Stimulated activated CD8-positive, alpha-beta memory T cell treated with anti-CD3 and anti-CD28 coated beads, Interleukin-12 subunit alpha, Interleukin-12 subunit beta, amount 100 ng/mL, for 1 hour (primary cell): ENCODE measurements at places on chromosomes 12 and 14.

DNA sequence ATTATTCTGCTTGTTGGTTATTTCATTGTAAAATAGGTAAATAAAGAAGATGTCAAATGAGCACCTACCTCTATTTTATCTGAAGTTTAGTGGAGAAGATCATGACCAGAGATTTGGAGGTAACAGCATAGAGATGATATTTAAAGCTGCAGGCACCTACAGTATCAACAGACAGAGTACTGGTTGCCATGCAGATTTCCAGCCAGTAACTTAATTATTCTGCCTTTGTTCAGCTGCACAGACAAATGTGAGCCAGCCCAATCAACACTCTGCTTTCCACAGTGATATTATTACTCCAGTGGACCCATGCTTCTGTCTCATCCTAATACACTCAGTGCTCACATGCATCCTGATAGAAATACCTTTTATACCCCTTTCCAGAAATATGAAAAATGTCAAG, 348.5 kb upstream of the RGS6 start:
- DNase-seq: no peak

DNA sequence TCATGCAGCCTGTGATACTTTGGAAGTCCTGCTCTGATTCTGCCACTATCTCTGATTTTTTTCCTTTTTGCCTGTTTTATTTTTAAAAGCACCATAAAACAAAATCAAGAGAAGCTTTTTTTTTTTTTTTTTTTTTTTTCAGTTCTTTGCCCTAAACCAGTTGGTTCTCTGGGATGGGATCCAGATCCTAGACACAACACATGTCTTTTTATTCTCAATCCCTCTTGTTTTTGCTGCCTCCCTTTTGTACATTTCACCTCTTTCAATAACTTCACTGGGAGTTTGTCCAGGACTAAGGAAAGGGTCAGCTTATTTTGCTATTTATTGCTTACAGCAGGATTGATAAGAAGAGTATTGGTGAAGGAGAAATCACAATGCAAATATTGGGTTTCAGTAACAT, 139.4 kb downstream of the GRIP1 start:
- DNase-seq: no peak

DNA sequence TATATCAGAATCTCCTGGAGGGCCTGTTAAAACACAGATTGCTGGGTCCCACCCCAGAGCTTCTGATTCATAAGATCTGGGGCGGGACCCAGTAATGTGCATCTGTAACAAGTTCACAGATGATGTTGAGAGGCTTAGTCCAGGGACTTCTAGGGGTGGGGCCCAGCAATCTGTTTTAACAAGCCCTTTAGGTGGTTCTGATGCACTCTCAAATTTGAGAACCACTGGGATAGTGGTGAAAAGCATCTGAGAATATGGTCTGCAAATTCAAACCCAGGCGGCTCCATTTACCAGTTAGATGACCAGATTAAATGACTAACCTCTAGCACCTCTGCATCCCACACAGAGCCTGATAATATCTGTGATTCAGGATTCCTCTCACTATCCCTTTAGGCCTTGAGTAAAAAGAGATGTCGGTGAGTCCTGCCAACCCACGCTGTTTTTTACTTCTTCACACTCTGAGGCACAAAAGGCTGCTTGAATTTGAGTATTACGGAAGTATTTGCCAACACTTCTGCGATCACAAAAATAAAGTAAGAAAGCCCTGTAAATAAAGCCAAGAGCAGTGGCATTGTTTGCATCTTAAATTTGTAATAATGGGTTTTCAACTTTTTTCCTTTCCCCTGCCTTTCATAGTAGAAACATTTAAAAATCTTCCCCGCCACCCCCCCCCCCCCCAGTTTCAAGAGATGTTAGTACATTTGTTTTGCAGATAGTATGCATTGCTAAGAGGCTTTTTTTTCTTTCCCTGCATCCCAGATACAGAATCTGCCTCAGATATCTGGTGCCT, 1.8 kb upstream of the FRS2 start:
- DNase-seq: no peak

- no peak for DNase-seq
Measured at GRCh38 chr12:115452751-115453281, 768.8 kb upstream of the TBX3 start.

DNA sequence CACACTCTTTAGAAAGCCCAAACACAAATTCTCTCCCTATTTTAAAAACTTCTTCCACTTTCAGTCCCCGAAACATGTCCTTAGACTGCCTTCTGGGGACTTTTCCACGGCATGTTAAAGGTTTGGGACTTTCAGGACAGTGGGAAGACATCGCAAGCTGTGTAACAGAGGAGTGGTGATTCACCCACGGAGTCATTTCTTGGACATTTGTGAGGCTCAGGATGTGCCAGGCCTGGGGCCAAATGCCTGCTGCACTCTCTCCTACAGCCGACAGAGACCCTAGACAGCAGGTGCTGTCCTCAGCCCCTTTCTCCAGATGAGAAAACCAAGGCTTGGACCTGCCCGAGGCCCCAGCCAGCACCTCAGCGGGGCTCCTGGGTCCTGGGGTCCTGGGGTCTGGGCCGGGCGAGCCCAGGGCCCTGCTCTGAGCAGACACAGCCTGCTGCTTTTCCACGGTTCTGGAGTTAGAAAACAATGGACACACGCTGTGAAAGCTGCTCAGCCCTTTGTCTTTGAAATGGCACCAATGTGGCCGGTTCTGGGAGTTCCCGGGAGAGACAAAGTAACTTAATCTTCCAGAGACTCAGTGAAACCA, 370.2 kb upstream of the SFSWAP start:
- DNase-seq: no peak

DNA sequence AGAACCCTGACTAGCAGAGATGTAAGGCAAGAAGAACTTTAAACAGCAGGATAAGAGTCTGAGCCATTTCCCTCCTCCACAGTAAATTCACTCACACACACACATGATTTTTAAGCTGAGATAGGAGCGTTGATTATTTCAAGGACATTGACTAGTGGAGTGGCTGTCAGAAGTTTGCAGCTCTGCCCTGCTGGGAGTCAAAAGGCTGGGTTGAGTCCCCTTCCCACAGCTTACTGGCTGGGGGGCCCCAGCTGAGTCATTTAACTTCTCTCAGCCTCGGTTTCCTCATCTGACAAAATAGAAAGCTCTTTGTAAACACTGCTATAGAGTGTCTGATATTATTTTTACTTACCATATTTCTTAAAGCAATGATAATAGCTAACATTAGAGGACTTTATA, 28.3 kb downstream of the VCPKMT start:
- no peak for DNase-seq

- DNase-seq: no peak
Measured at GRCh38 chr12:79514730-79515529, 175.8 kb downstream of the PAWR start.

- no peak for DNase-seq
Measured at GRCh38 chr14:97388408-97388807, 591.2 kb downstream of the VRK1 start.

GRCh38 chr12:57522887-57523705, 472 bp downstream of the MBD6 start:
- no peak for DNase-seq

- DNase-seq: no peak
Measured at GRCh38 chr12:6370994-6371754, 4.2 kb downstream of the SCNN1A start.

DNA sequence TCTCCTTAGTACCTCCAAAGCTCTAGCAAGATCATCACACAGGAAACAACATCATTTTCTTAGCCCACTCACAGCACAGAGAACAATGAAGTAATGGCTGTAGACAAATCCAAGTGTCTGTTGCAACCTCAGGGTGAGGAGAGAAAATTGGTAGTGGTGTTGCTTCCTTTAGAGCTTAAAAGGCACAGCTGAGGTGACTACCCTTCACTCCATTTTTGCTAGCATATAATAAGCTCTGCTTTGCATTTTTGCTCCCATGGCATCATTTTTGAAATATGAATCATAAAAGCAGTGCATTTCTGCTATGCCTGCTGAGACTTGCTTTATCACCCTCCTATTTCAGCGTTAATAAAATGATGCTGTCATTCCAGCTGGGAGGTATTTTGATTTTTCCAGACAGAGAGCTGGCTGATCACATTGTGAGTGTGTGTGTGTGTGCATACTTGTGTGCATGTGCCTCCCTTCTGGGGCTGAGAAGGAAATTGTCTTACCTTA, 18.5 kb upstream of the PCNX1 start:
- no peak for DNase-seq

- no peak for DNase-seq
Measured at GRCh38 chr12:47216150-47216677, 136.5 kb upstream of the AMIGO2 start.

DNA sequence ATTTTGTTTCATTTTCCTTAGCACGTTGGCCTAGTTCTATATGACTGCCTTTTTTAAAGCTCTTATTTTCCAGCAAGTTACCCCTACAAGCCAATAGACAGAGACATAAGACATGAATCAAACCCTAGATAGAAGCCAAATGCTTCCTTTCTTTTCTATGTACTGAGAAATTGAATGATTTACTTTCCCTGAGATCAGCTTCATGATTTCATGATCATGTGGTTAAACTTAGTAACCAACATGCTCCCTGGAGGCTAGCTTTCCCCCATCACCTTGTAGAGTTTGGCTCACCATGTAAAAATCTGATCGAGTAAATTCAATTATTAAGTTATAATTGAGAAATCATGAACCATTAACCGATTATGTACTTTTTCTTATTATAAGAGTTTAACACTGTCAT, 148.1 kb upstream of the LRIG3 start:
- DNase-seq: no peak

- DNase-seq: no peak
Measured at GRCh38 chr14:89296281-89296745, 120.7 kb downstream of the FOXN3 start.

GRCh38 chr14:65880507-65880906, 468.0 kb downstream of the FUT8 start:
- DNase-seq: no peak

DNA sequence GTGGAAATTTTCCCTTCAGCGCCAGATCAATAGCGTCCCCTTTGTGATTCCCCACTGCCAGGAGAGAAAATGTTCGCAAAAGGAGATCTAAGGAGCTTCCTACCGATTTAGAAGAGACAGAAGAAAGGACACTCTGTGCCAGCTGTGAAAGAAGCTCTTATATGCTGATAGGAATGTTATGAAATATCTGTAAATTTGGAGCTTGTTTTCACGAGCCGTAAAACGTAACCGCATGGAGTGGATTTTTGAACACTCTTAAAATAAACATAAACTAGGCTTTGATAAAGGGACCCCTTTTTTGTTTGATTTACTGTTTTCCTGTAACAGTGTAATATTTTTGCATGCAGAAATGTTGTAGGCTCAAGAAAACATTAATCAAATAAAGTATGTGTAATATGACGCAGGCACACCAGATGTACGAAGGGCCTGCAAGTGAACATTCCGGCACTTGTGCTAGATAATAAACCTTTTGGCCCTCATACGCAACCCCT, 346.8 kb downstream of the ETNK1 start:
- no peak for DNase-seq

- DNase-seq: no peak
Measured at GRCh38 chr14:57898837-57899572, 33.1 kb upstream of the SLC35F4 start.

GRCh38 chr12:92062539-92063493, 82.8 kb downstream of the BTG1 start:
- DNase-seq: no peak

- no peak for DNase-seq
Measured at GRCh38 chr14:73208846-73209245, 28.5 kb upstream of the PAPLN start.

GRCh38 chr14:68612049-68612448, 180.8 kb downstream of the ZFP36L1 start:
- DNase-seq: no peak

- no peak for DNase-seq
Measured at GRCh38 chr12:95185072-95185471, 32.2 kb downstream of the FGD6 start.

DNA sequence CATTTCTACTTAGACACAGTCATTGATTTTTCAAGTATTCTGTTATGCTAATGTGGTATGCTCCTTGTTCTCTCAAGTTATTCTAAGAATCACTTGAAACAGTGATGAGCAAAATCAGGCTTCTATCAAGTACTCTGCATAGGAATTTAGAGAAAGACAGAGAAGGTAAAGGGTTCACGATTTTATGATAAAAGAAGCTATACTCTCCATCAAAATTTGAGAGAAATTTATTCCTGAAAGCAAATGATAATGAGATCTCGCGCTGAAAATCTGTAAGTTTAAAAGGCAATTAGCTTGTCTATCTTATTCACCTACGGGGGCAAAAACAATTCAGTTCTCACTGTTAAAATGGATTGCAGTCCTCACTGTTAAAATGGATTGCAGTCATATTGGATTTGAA, 1404.3 kb upstream of the FLRT2 start:
- DNase-seq: no peak

DNA sequence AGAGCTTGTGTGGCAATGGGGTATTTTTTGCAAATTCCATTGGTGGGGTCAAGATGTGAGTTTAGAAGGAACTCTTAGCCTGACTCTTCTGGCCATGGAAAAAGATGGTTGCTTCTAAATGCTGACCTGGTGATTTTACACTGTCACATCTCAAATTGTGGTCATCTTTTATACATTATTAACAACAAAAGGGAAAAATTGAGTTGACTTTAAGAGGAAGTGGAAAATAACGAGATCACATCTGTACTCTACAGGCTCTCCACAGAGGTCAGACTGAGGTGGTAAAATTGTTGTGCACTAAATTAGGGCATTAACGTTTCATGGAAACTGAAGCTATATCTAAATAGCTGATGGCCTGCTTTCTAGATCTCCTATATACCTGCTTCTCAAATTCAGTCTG, 44.7 kb downstream of the PTPN11 start:
- no peak for DNase-seq

GRCh38 chr14:60485598-60486251, at the start of gene C14orf39:
Gene C14orf39, minus strand, starts transcription at chr14:60486063. Its CDS starts 985 bp downstream, at chr14:60485078.
- DNase-seq: no peak

- no peak for DNase-seq
Measured at GRCh38 chr12:16857456-16857923, 251.5 kb upstream of the LMO3 start.

- no peak for DNase-seq
Measured at GRCh38 chr12:121804417-121805111, 755 bp downstream of the SETD1B start.

GRCh38 chr12:56034586-56035332, 7.0 kb upstream of the RPS26 start:
- DNase-seq: no peak

DNA sequence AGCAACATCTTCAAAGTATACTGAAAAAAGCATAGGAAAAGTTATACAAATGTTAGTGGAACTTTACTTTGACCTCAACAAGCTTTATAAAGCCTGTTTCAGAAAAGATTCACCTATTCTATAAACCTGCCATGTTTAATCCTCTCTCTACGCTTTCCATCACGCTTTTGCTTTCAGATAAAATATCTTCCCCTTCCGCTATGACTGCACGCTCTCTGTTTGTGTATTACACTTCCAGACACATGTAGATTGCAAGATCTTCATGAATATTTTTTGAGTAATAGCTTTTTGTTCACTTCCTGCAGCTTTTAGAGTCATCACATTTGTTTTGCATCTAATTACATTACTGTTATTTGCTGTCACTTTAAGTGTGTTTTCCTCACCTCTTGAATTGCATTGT, 271.4 kb downstream of the RASSF9 start:
- no peak for DNase-seq

GRCh38 chr12:26273811-26274210, 78.4 kb downstream of the SSPN start:
- no peak for DNase-seq
